ENCODE measurements at places on chromosomes 4 and X. TPM values are rescaled to one million over a fixed set of nuclear protein-coding genes. Genes with fewer than 3 reads are reported as not detected.

The TREX2 gene
- total RNA-seq = 2.3 TPM

DNA sequence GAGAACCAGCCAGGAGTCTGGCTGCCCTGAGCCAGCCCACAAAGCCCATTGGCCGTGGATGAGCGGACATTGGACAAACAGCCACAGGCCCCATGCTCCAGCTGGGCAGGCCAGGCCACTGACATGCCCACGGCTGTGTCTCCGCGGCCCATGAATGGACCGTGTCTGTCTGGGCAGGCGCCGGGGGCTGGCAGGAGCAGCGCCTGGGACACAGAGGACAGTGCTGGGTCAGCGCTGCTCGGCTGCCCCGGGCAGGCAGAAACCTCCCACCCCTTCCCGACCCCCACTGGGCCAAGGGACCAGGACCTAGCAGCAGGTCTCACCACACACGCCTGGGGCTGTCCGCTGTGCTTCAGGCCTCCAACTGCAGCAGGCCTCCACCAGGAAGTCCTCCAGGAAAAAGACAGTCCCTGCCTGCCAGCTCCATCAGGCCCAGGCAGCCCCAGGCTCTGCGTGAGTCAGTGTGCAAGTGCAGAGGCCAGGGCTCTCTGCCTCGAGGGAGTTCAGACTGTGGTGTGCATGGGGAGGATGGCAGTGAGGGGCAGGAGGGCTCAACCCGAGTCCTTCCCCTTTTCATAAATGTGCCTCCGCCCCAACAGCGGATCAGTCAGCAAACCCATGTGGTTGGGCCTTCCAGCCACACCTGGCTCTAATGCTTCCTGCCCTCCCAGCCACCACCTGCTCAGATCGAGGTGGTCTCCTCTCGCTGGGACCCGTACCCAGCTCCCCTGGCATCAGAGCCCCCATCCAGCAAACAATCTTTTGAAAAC lies 17.2 kb upstream of the FGFR3 start:
- no peak for DNase-seq

- no peak for DNase-seq
These were observed 500 bp downstream of the CDX4 start for GRCh38 chrX:73447311-73447794.

DNA sequence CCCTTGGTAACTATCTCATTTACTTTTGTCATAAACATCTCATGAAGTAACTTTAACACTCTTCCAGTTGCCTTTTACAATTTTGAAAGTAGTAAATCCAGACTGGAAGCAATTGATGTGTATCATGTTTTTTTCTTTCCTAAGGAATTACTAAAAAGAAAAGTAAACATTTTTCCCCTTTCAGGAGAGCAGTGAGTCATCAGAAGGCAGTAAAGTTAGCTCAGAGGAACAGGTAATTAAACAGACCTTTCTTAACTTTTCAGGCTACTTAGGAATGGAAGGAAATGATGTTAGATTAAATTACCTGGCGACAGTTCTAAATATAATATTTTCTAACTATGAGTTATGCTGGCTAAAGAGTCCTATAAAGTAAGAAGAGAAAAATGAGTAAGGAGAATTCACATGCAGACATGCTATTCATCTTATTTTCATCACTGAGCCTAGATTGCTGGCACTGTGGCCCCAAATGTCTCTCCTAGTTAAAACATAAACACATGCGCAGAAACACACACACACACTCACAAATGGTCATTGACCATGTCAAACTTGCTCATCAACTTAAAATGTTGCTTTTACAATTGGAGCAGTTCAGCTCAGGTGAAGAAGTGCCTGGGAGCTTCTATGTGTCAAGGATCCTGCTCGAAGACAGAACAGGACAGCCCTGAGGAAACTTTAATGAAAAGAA lies 9.3 kb downstream of the DMP1 start:
- no peak for DNase-seq

GRCh38 chrX:94454159-94454558 lies 780.2 kb downstream of the FAM133A start:
- no peak for DNase-seq

GRCh38 chrX:78387364-78387763 lies 60.0 kb upstream of the CYSLTR1 start:
- no peak for DNase-seq

DNA sequence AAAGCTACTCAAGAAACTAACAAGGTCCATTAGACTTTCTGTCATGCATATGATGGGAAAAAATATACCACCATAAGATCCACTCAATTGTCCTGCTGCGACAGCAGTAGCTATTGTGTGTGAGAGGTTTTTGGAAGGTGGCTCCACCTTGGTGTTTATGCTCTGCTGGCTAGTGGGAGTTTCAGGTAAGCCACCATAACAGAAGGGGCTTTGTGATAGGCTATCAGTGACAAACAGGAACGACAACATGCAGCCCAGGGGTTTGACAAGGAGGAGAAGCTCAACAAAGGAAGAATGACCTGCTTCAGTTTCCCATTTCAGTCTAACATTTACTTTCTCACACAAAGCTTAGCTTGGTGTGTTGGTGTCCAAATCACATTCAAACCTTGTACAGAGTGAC lies 182.6 kb downstream of the ATOH1 start:
- DNase-seq = no peak

GRCh38 chrX:20454117-20454516 lies 187.4 kb upstream of the RPS6KA3 start:
- peak; percentile 24 for DNase-seq

DNA sequence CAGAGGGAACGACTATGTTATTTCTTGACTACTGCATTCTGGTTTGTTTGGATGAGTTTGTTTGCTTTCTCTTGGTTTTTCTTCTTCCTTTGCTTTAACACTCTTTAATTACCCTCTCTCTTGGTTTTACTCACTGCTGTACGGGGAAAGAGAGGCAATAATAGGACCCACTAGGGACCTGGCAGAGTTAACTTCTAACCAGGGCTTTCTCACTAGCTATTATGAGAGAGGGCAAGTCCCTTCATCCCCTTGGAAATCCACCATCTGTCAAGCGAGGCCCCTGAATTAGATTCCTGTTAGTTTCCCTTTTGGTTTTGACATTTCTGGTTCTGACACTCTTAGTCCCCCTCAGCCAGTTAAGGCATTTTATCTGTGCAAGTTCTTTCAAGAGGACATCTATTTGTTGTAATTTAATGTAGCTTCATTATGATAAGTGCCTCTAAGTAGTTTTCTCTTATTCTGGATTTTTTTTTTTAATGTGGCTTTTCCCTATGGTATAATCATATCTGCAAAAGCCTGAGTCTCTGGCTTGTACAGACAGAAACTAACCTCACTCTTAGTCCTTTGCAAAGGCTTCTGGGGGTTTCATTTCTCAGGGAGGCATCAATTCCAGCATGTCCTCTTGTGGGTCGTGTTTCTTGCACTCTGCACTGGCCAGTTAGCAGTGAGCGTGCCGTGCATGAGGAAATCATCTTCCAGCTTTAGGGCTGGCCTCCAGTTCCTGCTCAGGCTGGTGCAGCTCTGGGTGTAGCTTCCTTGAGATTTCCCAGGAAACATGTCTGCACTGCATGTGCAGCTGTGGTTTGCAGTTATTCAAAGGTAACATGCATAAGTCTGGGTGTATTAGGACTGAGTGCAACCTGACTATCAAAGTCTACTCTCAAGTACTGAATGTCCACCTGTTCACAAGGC lies 221.3 kb downstream of the STIM2 start:
- no peak for DNase-seq

All from LHCN-M2 (cell line).